Uterus (tissue), 4 donors: ENCODE measurements at places on chromosomes 3 and 15. TPM values are rescaled to one million over a fixed set of nuclear protein-coding genes. Genes with fewer than 3 reads are reported as not detected.

- H3K4me1 ChIP-seq = no peaks in the 10 kb centered on the region
- no peak for DNase-seq
- H3K36me3 ChIP-seq = no peaks in the 10 kb centered on the region
- no peak overlapping the region for H3K4me3 ChIP-seq
These were observed 82.2 kb upstream of the NECTIN3 start for GRCh38 chr3:110989446-110989845.

GRCh38 chr3:98811048-98811447 is 47.9 kb downstream of the ST3GAL6 start:
- no peaks in the 10 kb centered on the region for H3K36me3 ChIP-seq
- H3K27ac ChIP-seq = no peak overlapping the region
- no peaks in the 10 kb centered on the region for H3K27me3 ChIP-seq
- no peak overlapping the region for H3K4me3 ChIP-seq

DNA sequence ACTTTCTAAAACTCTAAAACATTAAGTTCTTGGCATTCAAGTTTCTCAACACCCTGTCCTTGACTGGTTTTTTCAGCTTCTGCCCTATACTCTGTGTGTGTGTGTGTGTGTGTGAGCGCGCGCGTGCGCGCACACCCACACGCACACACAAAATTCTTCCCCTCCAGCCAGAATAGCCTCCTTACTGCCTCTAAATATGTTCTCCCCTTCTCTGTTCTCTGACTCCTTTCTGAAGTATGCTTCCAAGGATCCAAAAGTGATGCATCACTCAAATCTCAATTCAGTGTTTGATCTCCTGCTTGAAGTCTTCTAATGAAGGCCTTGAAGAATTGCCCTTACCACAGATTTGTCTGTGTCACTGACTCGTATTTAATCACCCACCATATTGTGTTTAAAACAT is 129.8 kb downstream of the SLC25A26 start:
- H3K4me3 ChIP-seq = no peak overlapping the region
- DNase-seq = no peak
- no peaks in the 10 kb centered on the region for H3K36me3 ChIP-seq

GRCh38 chr3:126835472-126836219 is 131.6 kb downstream of the CHCHD6 start:
- no peak overlapping the region for H3K27ac ChIP-seq
- no peak overlapping the region for H3K4me3 ChIP-seq
- H3K4me1 ChIP-seq = no peaks in the 10 kb centered on the region
- H3K27me3 ChIP-seq = no peaks in the 10 kb centered on the region

GRCh38 chr3:129195731-129196256 is 12.1 kb upstream of the CNBP start:
- peak; percentile 73 for DNase-seq
- no peak overlapping the region for H3K4me3 ChIP-seq
- no peaks in the 10 kb centered on the region for H3K27me3 ChIP-seq
- no peaks in the 10 kb centered on the region for H3K36me3 ChIP-seq
- peak overlapping the region; percentile 75 for H3K27ac ChIP-seq

- H3K4me1 ChIP-seq = no peaks in the 10 kb centered on the region
- no peak for DNase-seq
- H3K4me3 ChIP-seq = no peak overlapping the region
These were observed 9.2 kb upstream of the VIPR1 start for GRCh38 chr3:42493126-42493797.

DNA sequence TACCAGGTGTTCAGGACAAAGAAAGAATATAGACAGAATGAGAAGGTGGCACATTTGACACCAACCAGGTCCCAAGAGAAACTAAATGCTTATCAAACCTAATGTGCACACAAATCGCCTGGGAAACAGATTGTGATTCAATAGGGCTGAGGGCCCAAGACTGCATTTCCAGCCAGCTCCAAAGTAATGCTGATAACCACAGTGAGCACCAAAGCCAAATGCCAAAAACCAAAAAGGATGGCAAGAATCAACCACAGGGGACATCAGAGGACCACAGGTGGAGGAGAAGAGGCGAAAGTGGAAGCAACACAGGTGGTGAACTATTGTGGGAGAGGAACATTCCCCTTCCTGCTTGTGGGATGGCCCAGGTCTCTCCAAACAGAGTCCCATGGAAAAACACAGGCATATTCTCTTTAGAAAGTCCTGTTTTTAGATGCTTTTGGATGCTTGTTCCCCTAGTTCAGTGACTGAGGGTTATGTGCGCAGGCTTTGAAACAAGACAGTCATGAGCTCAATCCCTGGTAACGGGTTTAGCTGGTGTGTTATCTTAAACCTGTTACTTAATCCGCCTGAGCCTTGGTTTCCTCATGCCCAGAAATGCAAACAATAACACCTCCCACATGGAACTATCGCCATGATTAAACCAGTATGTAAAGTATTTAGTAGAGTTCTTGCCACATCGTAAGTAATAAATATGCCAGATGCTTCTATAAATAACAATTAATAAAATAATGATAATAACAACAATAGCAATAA is 241.7 kb downstream of the ATP8B4 start:
- peak; percentile 32 for DNase-seq
- H3K4me1 ChIP-seq = peaks cover 23% of the 10 kb centered on the region
- H3K4me3 ChIP-seq = no peak overlapping the region
- peak overlapping the region; percentile 97 for H3K27ac ChIP-seq
- no peaks in the 10 kb centered on the region for H3K36me3 ChIP-seq

GRCh38 chr3:52651592-52651991 is 34.1 kb downstream of the PBRM1 start:
- H3K27ac ChIP-seq = no peak overlapping the region
- no peak overlapping the region for H3K4me3 ChIP-seq
- no peak for DNase-seq
- H3K4me1 ChIP-seq = no peaks in the 10 kb centered on the region

DNA sequence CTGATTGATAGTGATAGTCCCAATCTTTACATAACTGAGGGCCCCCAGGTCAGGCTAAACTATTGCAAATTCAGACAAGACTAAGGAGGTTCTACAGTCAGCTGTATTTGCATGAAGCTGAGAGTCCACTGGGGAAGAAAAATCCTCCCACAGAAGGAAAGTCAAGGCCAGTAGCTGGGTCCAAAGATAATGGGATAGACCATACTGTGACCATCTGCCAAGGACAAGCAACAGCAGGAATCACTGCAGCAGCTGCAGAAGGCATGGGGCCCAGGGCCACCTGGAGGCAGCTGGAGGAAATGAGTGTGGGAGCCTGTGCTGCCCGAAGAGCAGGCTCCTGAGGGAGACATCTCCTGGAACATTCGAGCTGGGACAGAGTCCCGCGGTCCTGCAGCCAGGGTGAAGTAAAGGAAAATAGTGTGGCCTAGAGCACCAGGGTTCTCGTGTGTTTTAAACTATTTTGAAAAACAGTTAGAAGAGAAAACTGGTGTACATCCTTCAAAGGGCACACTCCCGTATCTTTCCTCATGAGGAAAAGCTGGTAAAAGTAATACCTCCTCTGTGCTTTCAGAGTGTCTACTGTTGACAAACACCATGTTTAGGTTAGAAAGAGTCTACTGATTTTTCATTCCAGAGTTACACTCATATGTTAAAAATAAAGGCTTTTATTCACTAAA is 13.2 kb upstream of the TMEM212 start:
- H3K27me3 ChIP-seq = no peaks in the 10 kb centered on the region
- DNase-seq = peak; percentile 78
- H3K4me1 ChIP-seq = peaks cover 4% of the 10 kb centered on the region
- H3K4me3 ChIP-seq = no peak overlapping the region
- H3K27ac ChIP-seq = peak overlapping the region; percentile 77

GRCh38 chr3:38949994-38950393 is 101.8 kb downstream of the SCN11A start:
- no peaks in the 10 kb centered on the region for H3K27me3 ChIP-seq
- H3K27ac ChIP-seq = no peak overlapping the region
- no peak for DNase-seq
- H3K36me3 ChIP-seq = no peaks in the 10 kb centered on the region

DNA sequence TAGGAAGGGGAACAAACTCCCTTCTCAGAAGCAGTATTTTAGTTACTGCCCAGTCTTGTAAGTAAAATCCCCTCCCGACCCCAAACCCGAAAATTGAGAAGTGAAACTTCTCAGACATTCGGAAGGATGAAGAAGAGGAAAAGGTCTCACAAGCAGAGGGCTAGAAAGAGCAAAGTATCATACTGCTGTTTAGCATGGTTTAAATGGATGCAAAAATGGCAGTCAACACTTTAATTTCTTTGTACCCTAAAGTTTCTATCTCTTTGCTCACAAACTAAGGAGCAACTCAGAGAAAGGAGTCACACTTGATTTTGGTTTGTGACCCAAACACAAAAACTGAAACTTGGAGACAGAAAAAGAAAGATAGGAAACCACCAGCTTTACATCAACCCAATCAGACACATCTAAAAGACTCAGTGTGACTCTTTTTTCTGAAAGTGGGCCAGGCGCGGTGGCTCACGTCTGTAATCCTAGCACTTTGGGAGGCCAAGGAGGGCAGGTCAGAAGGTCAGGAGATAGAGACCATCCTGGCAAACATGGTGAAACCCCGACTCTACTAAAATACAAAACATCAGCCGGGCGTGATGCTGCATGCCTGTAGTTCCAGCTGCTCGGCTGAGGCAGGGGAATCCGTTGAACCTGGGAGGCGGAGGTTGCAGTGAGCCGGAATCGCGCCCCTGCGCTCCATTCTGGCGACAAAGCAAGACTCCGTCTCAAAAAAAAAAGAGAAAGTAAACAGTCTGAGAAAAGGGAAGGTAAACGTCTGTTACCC is 63.2 kb upstream of the ATP11B start:
- H3K27ac ChIP-seq = no peak overlapping the region
- DNase-seq = no peak
- H3K36me3 ChIP-seq = no peaks in the 10 kb centered on the region
- H3K4me3 ChIP-seq = no peak overlapping the region

DNA sequence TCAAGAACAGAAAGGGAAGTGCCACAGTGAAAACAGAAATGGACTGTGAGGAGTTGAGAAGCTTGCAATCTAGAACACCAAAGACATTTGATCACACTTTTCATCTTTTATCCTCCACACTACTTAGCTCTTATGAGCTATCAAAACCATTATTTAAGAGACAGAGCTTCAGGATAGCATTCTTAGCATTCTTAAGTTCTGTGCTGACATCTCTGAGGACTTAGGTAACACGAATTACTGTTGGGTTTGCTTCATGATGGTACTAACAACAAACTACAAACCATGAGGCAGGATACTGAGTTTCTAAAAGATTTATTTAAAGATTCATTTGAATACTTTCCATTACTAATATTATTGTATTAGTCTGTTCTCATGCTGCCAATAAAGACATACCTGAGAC is 1038.6 kb downstream of the TUSC7 start:
- H3K27ac ChIP-seq = no peak overlapping the region
- H3K27me3 ChIP-seq = no peaks in the 10 kb centered on the region
- no peaks in the 10 kb centered on the region for H3K4me1 ChIP-seq
- no peak for DNase-seq
- H3K36me3 ChIP-seq = no peaks in the 10 kb centered on the region

DNA sequence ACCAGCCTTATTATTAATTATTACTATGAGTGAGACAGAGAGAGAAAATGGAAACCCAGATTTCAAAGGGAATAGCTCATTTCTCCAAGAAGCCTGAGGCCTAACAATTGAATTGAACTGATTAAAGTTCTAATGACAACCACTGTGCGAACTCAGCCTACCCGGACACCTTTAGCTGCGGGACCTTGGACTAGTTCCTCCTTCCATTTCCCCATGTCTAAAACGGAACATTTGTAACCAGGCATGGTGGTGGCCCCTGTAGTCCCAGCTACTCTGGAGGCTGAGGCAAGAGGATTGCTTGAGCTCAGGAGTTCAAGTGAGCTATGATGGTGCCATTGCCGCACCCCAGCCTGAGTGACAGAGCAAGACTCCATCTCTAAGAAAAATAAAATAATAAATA is 16.4 kb upstream of the RTP2 start:
- no peak overlapping the region for H3K4me3 ChIP-seq
- H3K36me3 ChIP-seq = peaks cover 4% of the 10 kb centered on the region
- H3K27ac ChIP-seq = no peak overlapping the region

DNA sequence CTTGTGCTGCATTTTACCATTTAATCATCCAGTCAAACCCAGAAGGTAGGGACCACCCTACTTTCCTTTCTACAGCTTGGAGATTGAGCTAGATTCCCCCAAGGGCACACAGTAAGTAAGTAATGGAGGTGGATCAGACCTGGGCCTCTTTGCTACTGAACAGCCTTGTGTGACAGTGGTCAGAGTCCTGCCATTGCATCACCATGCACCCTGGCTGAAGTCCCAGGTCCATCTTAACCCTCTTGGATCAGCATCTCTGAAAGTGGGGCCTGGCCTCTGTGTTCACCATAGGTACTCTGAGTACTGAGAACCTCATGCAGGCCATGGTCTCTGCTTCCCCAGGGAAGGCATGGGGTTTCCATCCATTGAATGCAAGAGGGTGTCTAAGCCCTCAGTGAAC is 34.5 kb upstream of the ATP10A start:
- H3K4me3 ChIP-seq = no peak overlapping the region
- H3K27me3 ChIP-seq = no peaks in the 10 kb centered on the region
- no peak for DNase-seq
- no peaks in the 10 kb centered on the region for H3K36me3 ChIP-seq
- H3K27ac ChIP-seq = no peak overlapping the region
- no peaks in the 10 kb centered on the region for H3K4me1 ChIP-seq

- no peaks in the 10 kb centered on the region for H3K36me3 ChIP-seq
- H3K4me3 ChIP-seq = no peak overlapping the region
- DNase-seq = no peak
- no peaks in the 10 kb centered on the region for H3K4me1 ChIP-seq
- peak overlapping the region; percentile 95 for H3K27ac ChIP-seq
These were observed 1.6 kb upstream of the GNB4 start for GRCh38 chr3:179452872-179453271.

DNA sequence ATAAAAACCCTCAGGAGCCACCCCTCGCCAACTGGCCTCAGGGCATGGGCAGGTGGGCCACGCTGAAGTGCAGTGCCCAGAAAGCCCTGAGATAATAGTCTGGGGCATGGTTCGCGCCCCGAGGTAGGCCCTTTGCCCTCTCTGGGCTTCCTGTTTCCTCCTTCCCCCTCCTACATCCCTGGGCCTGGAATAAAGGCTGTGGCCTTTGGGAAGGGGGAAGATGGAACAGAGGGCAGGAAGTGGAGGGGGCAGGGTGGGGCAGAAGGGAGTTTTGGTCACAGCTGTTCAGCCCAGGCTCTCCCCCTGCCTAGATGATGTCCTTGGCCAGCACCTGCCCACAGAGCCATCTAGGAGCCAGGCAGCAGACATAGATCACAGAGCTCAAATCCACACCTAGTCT is 11.3 kb downstream of the CSRNP1 start:
- H3K4me1 ChIP-seq = no peaks in the 10 kb centered on the region
- no peaks in the 10 kb centered on the region for H3K27me3 ChIP-seq
- DNase-seq = no peak
- H3K36me3 ChIP-seq = no peaks in the 10 kb centered on the region
- H3K27ac ChIP-seq = peak overlapping the region; percentile 47
- H3K4me3 ChIP-seq = no peak overlapping the region

The PDZRN3 gene
- 121 TPM for total RNA-seq

The SERPINI2 gene
- not detected for total RNA-seq

The RASGRP1 gene
- total RNA-seq = not detected

The SPINK8 gene
- not detected for total RNA-seq

The C3orf80 gene
- total RNA-seq = not detected

The C3orf49 gene
- total RNA-seq = not detected

The KLHL6 gene
- 0.26 TPM for total RNA-seq

The ISLR2 gene
- 5.1 TPM for total RNA-seq

The H1-8 gene
- not detected for total RNA-seq
